Midbrain (tissue), 1 donor: ENCODE measurements at places on chromosomes 5 and 9.

- peak; percentile 15 for DNase-seq
These were observed 104.4 kb downstream of the ARHGAP26 start for GRCh38 chr5:142874540-142874939.

DNA sequence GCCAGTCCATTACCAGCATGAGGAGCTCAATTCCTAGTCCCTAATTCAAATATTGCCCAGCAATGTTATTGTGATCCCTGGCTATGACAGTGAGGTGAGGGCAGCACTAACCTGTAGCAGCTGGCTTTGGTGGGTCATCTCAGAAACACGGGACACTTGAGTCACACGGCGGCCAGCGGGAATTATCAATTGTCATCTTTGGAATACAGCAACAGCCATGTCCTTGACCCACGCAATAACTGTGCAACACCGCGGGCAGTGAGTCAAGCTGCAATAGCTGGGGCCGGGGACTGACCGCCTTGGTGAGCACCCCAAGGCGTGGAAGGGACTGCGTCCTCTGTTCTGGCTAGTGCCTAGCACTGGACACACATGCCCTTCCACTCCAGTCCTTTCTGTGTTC lies 62.5 kb upstream of the ALDH1B1 start:
- no peak for DNase-seq

DNA sequence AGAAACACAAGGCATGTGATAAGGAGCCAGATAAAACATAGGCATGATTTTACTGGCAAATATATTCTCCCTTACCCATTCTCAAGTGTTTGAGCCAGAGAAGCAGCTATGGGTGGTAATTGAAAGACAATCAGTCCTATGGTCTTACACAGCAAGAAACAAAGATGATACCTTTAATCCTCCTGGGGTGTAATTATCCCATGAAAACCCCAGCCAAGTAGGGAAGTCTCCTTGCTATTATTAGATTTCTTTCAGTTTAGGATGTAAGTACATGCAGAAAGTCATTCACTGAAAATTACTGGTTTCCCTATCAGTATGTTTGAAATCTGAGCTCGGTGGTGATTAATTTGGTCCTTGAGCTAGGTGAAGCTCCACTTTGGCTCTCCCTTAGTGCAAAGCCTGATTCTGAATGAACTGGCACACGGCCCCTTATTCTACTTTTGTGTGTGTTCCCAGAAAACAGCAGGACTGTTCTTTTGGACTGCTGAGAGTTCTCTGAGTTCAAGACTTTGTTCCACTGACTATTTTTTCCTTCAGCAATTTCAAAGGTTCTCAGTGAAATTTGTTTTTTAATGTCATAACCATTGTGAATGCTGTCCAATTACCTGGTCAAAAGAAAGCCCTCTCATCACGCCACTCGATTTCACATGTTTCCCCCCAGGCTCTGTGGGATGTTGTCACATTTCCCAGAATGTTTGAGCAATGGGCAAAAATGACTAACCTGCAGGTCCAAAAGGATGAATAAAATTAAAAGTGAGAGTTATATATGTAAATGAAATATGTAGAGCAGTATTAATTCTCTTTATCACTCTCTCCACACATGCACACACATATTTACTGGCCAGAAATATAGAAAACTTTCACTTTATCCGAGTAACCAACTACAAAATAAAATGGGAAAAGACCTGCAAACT lies 343.0 kb downstream of the RAB3C start:
- peak; percentile 67 for DNase-seq

GRCh38 chr5:123610665-123611405 lies 98.9 kb downstream of the CSNK1G3 start:
- peak; percentile 70 for DNase-seq

DNA sequence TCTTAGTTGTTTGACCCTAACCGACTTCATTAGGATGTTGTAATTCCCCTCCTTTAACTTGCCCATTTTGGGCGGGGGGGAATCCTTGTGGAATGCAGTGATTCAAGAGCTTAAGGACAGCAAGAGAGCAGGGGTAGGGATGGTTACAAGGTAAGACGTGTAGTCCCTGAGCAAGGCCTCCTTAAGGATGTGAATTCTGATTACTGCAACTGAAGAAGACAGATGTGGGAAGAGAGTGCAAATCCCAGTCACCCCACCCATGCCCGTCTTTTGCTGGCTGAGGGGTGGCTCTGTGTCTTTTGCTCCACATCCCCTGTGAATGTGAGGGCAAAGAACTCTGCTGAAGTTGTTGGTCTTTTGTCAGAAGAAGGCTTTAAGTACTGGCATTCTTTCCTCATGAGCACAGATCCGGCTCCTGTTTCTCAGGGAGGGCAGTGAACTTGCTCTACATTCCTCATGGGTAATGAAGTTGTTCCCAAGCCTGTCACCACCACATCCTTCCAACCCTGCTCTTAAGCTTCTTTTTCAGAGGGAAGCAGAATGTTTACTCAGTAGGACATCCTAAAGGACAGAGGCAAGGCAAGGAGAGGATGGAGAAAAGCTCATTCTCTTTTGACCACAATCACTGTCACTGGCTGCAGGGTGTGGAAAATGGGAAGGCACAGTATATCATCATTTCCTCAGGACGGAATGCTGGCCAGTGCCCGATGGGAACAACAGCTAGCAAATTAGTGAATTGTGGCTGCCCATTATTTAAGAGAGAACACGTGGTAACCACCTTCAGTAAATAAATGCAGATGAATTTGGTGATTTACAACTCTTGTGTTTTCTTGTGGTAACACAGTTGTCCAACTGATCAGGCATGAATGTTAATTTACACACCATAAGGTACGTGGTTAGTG lies 61.5 kb downstream of the RAI14 start:
- DNase-seq, result no peak

GRCh38 chr5:143031781-143032580 lies 261.8 kb downstream of the ARHGAP26 start:
- no peak for DNase-seq

DNA sequence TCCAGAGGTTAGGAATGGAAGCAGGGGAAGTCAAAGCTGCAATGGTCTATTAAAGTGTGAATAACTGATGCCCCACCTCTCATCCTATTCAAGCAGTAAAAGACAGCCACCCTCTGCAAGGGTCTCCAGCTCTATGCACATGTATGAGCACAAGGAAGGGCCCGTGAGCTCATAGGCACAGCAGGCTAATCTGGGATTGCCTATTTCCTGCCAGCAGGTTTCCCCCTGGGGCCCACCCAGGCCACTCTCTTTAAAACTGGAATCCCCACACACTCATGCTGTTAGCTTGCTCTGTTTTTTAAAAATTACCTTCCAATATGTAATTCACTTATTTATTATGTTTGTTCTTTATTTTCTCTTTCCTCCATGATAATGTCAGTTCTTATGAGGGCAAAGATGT lies 48.7 kb upstream of the ZNF366 start:
- DNase-seq, result no peak

DNA sequence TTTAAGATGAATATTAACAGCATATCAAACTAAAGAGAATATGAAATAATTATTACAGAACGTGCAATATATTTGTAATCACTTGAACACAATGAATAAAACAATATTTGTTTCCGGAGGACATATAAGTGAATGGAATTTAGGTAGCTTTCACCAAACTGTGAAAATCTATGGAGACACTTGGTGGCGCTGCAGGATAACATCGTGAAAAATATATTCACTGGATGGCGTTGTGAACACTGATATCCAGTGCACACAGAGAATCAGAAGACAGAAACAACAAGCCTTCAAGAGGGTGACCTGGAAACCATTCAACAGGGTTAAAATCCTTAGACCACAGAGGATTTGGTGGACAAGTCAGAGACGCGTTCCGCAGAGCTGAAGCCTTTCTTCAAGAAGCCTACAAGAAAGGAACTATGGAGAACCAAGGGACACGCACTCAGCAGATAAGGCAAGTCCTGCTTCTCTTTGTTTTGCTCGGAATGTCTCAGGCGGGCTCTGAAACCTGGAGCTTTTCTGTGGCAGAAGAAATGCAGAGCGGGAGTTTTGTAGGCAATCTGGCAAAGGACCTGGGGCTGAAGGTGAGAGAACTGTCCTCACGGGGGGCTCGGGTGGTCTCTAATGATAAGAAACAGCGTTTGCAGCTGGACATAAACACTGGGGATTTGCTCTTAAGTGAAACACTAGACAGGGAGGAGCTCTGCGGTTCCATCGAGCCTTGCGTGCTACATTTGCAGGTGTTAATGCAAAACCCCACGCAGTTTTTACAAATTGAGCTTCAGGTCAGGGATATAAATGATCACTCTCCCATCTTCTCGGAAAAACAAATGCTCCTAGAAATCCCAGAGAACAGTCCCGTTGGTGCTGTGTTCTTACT lies at the start of gene PCDHB11:
TSS of gene PCDHB11 (plus strand) at position 269 of the 877 bp plus-strand sequence. CDS start at position 417, 148 bp downstream.
- no peak for DNase-seq

- DNase-seq, result no peak
These were observed 24.0 kb upstream of the GNE start for GRCh38 chr9:36282275-36282674.

DNA sequence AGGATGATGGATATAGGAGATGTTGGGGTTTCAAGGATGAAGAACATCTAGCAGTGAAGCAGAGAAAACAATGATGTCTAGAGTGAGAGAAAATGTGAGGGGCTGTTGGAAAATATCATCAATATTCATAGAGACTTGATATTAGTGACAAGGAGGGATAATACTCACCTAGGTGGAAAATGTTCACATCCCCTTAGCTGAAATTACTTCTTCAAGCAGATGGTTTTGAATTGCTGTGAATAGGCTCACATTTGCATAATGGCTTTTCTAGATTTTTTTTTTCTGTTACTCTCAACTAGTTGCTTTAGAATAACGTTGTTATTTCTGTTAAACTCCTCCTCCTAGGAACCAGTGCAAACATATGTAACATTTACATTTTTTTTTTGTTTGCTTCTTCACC lies 61.6 kb upstream of the MAP1B start:
- DNase-seq, result no peak

DNA sequence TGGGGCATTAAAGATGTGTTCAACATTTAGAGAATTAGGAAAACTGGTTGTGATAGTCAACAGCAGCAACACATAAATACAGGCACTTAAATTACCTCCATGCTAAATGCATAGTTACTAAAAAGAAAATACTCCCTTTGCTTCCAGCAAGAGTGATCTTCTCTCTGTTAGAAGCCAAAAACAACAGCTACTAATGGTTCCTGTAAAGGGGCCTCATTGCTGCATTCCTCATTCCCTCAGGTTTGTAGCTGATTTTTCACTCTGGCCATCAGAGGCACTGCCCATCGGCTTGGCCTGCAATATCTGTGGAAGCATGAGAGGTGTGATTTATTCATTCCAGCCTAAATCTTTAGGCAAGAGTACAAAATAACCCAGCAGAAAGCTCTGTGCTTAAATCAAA lies 466.0 kb upstream of the ADAMTS16 start:
- no peak for DNase-seq

DNA sequence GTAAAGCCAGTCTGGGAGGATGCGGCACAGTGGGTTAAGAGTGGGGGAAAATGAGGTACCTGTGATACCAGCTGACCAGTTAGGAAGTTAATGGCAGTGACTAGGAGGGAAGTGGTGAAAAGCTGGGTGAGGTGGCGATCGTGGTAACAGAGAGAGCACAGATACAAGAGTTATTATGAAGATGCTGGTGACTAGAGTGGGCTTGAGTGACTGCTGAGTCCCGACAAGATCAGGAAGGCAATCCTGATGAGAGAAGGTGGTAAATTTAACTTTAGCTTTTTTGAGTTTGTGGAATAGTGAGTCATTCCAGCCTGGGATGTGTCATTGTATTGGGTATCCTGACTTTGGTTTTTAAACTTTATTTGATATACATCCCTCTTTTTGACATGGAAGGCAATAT lies 38.8 kb downstream of the CMYA5 start:
- DNase-seq, result no peak

DNA sequence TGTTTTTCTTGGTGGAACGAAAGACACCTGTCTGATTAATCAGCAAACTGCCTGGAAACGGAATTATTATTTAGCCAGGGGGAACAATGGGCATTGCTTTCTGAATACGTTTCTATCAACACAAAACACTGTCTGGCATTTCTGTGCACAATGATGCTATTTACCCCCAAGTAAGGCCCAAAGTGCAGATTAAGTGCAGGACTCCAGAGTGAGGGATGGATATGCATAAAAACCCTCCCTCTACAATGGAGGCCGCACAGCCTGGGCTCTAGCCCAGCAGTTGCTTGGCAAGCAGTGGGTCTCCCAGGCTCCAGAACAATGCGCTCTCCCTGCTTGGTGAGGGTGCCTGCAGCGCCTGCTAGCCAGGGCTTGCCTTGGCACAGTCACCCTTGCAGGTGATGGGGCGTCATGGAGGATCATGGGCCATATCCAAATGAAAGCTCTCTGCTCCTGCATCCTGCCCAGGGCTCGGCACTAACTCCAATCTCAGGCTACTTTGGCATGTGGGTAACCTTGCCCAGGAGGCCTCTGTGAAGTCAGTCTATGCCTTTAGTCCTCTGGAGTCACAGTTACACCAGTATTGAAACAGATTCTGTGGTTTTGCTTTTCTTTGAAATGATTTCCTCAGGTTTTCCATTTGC lies 11.5 kb upstream of the SPATA24 start:
- DNase-seq, result peak; percentile 89

DNA sequence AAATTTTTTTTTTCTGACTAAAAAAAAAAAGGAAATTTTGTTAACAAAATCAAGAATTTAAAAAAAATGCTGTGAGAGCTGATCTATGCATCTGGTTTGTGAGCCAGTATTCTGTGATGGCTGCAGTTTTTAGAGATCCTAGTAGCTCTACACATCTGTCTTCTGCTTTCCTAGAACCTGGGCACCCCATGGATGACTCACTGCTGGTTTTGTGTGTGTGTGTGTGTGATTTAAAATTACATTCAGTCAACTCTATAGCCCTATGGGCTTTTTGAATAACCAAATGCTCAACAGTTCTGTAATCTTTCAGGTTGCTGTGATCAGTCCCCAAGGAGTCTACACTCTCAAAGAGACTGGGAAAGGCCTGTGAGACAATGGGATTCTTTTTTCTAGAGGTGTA lies 2.5 kb upstream of the PSMD5 start:
- no peak for DNase-seq

GRCh38 chr5:150694612-150695011 lies 6.2 kb downstream of the RBM22 start:
- DNase-seq, result no peak

DNA sequence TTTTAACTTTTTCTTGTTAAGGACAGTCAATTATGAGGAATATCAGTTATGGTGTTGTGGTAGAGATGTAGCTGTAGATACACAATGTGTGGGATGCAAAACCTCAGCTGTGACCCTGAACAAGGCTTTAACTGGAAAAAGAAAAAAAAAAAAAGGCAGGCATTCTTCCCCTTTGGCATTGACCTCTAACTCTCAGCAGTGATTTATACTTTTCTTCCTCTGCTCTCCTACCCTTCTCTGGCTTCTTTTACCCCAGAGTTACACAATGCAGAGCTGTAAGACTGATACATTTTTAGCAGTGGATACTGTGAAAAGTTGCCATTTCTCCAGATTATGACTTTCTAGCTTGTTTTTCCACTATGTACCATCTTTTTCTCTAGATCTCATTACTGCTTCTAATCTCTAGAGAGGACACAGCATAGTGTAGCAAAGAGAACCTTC lies 2.0 kb downstream of the CTNNAL1 start:
- DNase-seq, result no peak

DNA sequence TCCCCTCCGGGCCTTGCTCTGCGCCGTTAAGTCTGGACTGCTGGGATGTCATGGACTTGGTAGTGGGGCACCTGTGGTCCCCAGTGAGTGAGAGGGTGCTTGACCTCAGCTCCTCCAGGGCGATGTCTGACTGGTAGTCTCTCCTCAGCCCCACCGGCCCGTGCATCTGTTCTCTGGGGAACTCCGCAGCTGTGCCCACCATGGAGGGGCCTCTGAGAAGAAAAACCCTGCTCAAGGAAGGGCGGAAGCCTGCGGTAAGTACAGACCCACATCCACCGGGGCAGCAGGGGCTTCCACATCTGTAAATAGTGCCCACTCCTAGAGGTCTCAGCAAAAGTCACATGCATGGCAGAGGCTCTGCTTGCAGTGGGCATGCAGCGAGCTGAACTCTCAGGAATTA lies 52.6 kb upstream of the GARNL3 start:
- DNase-seq, result no peak

- no peak for DNase-seq
These were observed 26.4 kb downstream of the PTGR1 start for GRCh38 chr9:111572950-111573604.
